ENCODE measurements at places on chromosomes 2 and 18.

GRCh38 chr2:4381773-4382172 lies 678.4 kb downstream of the DCDC2C start:
- DNase-seq = no peak

DNA sequence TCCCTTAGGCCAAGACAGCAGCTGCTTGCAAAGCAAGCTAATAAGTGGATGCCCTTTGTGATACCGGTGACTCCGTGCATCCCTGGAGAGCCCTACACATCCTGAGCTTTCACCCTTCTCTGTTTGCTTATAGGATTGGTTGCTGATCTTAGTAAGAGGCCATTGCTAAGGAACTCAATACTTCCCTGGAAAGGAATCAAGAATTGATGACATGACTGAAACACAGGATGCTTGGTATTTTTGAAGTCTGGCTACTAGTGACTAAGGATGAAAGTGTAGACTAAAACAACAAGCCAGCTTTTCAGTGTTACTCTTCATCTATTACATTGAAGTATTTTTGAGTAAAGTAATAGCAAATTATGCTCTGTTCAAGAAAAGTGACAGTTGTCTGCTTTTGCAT lies 123.0 kb upstream of the SERPINE2 start:
- DNase-seq = no peak

GRCh38 chr2:45983213-45983612 lies 314.0 kb upstream of the EPAS1 start:
- no peak for DNase-seq

DNA sequence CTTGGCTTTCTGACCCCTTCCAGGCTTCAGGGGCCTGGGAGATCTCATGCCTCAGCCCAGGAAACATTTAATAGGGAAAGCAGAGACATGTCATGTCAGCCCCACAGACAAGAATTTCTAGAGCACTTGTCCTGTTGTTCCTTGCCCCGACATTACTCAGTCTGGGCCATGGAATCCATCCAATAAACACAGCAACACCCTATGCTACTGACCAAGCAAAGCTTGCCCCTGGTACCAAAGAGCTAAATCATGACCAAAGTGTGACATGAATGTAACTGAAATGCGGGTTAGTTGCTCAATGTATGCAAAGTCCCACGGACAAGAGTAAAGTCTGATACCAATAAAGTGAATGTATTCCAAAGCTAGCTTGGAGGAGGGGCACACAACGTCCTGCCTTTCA lies 35.1 kb downstream of the EHD3 start:
- no peak for DNase-seq

DNA sequence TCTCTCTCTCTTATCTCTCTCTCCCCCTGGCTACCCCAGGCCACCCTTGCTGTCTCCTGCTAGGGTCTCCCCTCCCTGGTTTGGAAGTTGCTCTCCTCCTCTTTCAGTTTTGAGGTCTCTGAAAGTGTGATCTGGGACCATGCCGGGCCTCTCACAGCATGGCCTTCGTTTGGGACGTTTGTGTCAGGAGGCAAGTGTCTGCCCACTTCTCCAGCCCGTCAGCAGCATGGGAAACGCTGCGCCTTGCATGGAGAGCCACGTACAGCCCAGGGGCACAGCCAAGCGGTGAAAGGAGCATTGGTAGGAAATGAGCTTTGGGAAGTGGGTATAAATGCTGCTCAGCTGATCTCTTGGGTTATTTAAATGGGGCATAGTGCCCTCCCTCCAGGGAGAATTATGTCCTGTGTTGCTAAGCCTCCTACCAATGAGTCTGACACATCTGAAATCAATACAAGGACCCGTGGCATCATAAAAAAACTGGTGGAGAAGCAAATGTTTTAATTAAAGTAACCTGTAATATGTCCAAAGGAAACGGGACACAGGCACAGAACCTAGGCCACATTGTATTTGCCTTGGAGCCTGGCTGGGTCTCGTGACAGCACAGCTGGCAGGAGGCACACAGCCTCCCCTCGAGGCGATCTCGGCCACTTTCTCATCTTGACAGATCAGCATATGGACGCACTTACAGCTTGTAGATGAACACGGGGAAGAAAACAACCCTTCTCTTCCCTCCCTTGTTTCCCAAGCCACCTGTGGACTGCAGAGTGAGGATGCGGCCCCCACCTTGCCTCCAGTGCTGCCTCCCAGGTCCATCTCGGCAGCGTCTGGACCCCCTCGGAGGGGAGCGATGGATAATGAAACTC lies 72.7 kb downstream of the SH3RF3 start:
- no peak for DNase-seq

DNA sequence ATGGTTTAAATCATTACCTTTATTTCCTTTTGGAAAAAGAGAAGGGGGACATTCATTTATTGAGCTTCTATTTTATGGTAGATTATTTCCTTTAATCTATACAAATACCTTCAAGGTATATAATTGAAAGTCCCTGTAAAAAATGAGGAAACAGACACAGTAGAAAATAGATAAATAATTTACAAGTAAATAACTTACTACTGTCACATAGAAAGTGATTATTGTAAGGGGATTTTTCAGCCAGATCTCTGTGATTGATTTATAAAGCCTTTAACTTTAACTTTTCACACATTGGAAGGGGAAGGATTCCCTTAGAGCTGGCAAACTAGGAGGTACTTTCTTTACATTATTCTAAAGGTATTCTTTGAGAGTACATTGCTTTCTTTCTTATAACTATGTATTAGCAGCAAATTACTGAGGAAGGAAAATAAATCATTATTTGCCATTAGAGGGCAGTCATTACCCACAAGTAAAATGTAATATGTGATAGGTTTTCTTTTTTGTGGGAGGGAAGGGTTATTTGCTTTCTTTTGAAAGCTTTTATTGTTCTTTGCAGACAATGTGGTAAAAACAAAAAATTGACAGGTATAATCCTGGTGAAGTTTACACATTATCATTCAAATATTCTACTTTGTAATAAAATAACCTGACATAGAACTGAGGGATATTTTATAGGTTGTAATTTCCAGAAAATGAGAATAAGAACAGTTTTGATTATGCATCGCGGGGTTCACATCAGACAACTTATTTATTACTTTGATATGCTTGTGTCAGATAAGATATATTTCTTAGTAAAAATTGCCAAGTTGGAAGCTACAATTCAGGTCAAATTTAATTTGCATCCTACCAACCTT lies 24.8 kb upstream of the RPE start:
- peak; percentile 4 for DNase-seq

GRCh38 chr2:176566496-176566895 lies 297.3 kb downstream of the MTX2 start:
- no peak for DNase-seq
